ENCODE measurements at places on chromosomes 1 and 21. TPM values are rescaled to one million over a fixed set of nuclear protein-coding genes. Genes with fewer than 3 reads are reported as not detected.

CNST gene
- polyA plus RNA-seq: 11.7 TPM

INSRR gene
- polyA plus RNA-seq: 0.70 TPM

CD84 gene
- 1.5 TPM for polyA plus RNA-seq

DNA sequence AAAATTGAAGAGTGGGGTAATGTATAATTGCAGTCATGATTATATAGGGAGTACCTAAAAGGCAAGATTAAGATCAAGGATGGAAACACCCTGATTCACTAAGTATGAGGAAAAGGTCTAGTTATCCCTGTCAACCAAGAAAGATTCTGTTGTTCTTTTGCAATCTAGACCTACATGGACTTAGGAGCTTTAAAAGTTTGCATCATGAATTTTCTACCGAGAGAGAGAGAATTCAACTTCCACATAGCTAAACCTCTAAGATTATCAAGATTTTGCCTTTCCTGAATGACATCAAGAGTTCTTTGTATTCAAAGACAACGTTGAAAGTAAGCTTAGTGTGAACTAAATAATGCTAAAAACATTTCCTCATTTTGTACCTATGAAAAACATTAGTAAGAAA, 78.8 kb upstream of the RBM34 start:
- DNase-seq: no peak

DNA sequence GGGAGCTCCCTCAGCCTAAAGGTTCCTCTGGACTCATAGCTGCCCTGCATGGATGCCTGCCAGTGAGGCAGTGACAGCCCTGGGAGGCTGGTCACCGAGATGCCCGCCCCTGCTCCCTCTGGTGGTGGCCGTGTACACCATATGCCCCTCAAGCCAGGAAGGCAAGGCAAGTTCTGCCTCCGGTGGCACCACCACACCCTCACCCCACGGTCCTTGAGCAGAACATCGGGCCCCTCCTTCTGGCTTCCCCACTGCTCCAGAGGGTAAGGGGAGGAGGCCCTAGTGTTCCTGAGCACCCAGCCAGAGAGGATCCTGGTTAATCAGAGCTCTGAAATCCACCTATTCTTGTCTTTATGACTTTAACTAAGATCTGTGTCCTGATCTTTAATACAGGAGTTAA, 1.5 kb upstream of the S100A14 start:
- DNase-seq: no peak

GRCh38 chr1:7962014-7962335, 464 bp downstream of the PARK7 start:
- no peak for DNase-seq

DNA sequence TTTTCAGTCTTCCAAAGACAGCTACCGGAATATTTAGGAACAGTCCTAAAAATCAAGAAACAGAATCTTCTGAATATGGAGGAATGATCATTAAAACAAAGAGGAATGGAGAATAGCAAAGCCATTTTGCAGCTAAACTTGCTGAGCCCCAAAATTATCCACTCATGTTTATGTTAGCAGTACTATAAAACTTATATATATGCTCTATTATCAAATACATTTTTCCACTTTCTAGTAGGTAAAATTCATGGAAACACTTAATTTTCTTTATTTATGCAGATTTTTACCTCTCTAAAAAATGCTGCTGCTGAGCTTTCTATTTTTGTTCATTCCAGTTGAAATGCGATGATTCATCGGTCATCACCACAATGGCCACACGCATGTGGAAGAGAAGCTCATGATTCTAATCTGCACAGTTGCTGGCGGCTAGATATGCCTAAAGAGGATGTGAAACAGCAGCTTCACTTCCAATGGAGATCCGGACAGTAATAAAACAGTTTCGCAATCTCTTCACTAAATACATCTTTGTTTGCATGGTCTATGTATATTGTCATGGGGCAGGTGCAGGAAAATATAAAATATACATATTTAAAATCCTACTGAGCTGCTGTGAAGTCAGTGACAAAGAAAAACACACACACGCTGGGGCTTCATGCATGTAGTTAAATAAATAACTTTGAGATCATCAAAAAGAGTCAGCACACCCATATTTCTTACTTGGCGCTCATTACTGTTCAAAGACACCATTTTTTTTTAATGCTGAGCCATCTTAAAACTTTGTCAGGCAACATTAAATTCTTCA, 292.2 kb downstream of the SMYD3 start:
- peak; percentile 16 for DNase-seq

GRCh38 chr1:160826546-160826945, 30.6 kb downstream of the LY9 start:
- DNase-seq: no peak

DNA sequence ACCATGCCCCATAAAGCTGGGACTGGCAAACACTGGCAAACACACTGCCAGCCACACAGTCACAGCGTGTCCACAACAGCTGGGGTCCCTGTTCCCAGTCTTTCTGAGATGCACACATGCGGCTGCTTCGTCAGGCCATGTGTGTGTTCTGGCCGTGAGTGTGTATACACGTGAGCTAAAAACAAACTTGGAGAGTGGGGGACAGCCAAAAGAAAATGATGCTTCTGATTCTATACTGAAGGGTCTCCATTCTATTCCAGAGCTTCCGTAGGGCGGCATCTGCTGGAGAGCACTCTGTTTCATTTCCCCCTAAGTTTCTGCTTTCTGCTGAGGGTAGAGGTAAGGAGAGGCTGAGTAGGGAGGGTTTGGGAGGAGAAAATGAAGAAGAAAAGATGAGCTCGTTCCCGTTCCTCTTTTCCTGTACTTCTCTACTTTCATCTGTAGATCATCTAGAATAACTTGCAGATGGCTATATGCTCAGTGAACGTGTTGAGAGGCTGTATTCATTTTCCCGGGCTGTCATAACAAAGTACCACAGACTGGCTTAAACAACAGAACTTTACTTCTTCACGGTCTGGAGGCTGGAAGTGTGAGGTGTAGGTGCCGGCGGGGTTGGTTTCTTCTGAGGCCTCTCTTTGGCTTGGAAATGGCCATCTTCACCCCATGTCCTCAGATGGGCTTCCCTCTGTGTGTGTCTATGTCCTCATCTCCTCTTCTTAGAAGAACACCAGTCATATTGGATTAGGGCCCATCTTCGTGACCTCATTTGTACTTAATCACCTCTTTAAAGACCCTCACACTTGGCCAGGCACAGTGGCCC, 151.6 kb downstream of the TOMM20 start:
- DNase-seq: no peak

- DNase-seq: no peak
Observed at GRCh38 chr1:151998611-151999362, 5.1 kb upstream of the S100A10 start.

DNA sequence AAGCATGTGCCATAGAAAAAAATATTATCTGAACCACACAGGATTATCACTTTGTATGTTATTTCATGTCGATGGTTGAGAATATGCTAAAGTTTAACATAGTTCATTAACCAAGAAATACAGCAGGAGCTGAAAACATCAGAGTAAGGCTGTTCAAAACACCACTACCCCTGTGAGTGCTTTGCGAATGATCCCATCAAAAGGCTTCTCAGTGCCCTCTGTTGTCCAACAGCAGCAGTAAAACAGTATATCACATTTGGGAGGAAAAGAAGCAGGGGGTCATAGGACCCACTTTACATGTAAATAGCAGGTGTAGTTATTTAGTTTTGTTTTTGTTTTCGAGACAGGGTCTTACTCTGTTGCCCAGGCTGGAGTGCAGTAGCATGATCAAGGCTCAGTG, 289.4 kb upstream of the FMN2 start:
- DNase-seq: no peak

GRCh38 chr1:94974241-94974640, 47.3 kb upstream of the CNN3 start:
- DNase-seq: no peak

GRCh38 chr1:97063532-97063931, 341.9 kb downstream of the PTBP2 start:
- DNase-seq: no peak

DNA sequence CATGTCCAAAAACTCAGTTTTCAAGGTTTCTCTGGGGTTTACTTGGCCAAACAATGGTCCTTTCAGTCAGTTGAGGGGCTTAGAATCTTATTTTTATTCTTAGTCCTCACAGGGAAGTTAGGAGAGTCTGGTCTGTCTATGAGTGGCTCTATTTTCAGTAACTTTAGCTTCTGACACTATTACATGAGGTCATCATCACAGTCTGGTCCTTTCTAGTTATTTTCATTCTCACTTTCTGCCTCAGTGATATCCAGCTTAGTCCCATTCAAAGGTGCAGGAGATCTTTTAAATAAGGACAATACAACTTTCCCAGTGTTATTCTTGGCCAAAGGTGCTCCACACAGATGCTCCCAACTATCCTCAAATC, 30.0 kb upstream of the FGGY start:
- no peak for DNase-seq

- no peak for DNase-seq
Observed at GRCh38 chr21:32816261-32816660, 44.7 kb upstream of the PAXBP1 start.

- no peak for DNase-seq
Observed at GRCh38 chr1:206856674-206857464, 8.6 kb upstream of the IL20 start.

DNA sequence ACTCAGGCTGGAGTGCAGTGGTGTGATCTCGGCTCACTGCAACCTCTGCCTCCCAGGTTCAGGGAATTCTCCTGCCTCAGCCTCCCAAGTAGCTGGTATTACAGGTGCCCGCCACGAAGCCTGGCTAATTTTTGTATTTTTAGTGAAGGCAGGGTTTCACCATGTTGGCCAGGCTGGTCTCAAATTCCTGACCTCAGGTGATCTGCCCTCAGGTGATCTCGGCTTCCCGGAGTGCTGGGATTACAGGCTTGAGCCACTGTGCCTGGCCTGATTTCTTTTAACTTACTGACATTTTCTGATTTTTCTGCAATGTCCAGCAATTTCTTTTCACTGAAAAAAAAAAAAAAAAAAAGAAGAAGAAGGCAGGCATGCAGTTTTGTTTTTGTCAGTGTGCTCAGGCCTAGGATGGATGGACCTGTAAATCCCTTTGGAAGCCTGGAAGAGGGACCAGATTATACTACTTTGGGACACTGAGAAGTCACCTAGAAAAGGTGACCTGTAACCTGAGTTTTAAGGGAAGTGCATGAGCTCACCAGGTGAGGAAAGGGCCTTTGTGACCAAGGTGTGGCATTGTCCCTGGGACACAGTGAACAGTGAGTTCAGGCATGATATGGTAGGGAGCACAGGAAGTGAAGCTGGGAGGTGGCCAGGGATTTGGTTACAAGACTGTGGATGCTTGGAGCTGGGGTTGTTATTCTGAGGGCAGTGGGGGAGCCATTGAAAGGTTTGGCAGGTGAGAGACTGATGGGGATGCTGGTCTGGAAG, 2.7 kb upstream of the TMEM61 start:
- DNase-seq: no peak

Measured in forelimb muscle (tissue), 1 donor.